Activated T-cell treated with anti-CD3 and anti-CD28 coated beads, Interleukin-2, amount 50 U/mL, for 1 hour (primary cell): ENCODE measurements at places on chromosomes 13 and 19.
A peak's percentile ranks its signal among the peaks of the same experiment; 100 is the strongest.

DNA sequence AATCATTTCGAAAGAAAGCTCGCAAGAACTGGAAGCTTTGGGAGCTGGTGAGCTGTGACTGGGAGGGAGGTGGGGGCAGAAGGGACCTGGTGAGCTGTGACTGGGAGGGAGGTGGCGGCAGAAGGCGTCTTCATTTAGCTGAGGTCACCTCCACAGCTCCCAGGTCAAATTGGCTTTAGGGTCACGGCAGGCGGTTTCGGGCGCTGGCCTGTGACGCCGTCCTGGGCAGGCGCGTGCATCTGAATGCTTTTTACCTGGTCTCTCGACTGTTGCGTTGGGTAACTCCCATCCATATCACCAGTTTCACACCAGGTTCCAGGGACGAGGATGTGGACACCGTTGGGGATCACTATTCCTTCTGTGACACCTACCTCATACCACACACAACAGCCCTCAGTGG lies 29.2 kb downstream of the C2CD4C start:
- DNase-seq = no peak

- DNase-seq = no peak
These were observed 3.9 kb upstream of the LSM4 start for GRCh38 chr19:18326772-18327171.

DNA sequence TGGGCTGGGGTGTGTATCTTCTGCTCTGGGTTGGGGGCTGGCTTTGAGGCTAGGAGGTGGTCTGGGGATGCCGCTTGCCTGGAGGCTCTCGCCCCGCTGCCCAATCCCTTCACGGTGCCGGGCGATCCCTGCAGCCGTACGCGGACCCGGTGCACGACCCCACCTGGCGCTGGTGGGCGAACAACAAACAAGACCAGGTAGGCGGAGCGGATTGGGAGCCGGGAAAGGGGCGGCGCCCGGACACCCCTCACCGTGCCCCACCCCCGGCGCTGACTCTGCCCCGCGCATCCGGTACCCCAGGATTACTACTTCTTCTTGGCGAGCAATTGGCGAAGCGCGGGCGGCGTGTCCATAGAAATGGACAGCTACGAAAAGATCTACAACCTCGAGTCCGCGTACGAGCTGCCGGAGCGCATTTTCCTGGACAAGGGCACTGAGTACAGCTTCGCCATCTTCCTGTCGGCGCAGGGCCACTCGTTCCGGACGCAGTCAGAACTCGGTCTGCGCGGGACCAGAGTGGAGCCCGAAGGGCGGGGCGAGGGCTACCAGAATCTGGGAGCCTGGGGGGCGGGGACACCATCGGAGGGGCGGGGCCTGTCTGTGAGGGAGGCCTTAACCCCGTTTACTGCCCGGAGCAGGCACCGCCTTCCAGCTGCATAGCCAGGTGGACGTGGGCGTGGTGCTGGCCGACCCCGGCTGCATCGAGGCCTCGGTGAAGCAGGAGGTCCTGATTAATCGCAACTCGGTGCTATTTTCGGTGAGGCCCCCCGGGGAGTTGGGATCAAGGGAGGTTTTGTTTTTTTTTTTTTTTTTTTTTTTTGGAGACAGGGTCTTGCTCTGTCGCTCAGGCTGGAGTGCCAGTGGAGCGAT lies 12.1 kb upstream of the PSMD8 start:
- peak; percentile 69 for DNase-seq

DNA sequence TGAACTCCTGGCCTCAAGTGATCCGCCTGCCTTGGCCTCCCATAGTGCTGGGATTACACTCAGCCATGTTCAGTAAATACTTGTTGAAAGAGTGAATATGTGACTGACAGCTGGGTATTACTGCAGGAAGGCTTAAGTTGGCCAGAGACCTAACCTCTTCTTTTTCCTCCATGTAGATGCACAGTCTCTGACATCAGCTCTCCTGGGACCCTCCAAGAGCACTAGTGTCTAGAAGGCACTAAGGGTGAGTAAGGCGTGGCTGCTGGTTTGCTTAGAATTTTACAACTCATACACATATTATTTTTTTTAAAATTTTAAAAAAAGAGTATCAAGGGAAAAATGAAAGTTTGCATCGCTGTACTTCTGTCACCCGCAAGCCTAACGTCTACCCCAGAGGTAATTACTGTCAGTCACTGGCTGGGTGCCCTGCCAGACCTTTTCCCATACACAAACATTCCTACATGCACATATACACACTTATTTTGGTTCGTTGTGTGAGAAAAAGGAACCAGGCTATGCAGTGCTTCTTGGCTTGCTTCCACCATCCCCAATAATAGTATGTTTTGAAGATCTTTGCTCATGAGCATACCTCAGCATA lies 122.0 kb downstream of the SIPA1L3 start:
- DNase-seq = no peak

DNA sequence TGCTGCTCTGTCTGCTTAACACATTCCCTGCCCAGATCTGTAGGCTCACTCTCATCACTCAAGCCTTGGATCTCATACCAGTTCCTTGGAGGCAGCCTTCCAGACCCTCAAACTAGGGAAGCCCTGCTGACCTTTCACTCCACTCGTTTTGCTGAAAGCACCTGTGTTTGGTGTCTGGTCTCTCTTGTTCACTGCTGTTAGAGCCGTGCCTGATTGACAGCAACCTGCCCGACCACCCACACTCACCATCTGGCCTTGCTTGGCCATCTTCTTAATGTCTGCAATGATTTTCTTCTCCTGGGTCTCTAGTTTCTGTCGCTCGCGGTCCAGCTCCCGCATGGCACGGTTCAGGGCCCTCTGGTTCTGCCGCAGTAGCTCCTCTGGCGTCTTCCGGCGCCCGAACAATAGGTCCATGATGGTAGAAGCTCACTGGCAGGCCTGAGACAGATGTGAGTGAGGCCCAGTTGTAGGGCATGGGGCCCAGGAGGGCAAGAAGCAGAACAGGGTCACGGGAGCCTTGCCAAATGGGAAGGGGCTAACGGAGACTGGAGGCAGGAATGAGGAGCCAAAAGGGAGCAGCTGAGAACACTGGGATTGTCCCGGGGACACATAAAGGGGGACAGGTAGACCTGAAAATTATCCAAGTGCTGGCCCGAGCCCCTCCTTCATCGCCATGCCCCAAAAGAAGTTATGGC lies 959 bp downstream of the CHMP2A start:
- DNase-seq = no peak

DNA sequence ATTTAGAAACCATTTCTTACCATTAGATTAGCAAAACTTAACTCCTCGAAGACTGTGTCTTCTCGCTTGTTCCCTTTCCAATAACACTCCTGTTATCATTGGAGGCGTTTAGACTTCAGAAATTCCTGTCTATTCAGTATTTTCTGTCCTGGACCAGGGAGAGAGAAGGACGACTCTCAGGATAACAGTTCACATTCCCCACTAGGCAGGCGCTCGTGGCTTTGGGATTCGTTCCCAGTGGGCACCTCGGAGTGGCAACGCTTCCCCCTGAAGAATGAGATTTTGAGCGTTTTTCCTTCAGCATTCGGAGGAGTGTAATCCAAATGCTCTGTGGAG lies 429 bp upstream of the ZNF225 start:
- no peak for DNase-seq

- DNase-seq = no peak
These were observed 59.6 kb upstream of the GJB6 start for GRCh38 chr13:20291675-20292074.

- peak; percentile 23 for DNase-seq
These were observed 21.2 kb downstream of the PRAM1 start for GRCh38 chr19:8481201-8481600.

DNA sequence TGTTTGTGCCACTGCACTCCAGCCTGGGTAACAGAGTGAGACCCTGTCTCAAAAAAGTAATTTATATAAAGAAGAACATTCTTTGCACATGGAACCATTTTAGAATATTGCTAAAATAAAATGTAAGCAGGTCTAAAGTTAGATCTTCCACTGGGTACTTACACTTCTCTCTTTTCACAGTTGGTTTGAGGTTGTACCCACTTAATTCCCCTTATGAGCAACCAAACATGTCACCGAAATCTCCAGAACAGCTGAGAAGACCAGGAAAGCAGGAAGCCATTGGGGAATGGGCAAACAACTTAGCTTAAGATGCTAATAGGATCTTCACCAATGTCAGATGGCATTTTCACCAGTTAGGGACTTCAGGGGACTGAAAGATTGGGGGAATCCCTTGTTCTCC lies 18.8 kb downstream of the NLRP4 start:
- DNase-seq = no peak

DNA sequence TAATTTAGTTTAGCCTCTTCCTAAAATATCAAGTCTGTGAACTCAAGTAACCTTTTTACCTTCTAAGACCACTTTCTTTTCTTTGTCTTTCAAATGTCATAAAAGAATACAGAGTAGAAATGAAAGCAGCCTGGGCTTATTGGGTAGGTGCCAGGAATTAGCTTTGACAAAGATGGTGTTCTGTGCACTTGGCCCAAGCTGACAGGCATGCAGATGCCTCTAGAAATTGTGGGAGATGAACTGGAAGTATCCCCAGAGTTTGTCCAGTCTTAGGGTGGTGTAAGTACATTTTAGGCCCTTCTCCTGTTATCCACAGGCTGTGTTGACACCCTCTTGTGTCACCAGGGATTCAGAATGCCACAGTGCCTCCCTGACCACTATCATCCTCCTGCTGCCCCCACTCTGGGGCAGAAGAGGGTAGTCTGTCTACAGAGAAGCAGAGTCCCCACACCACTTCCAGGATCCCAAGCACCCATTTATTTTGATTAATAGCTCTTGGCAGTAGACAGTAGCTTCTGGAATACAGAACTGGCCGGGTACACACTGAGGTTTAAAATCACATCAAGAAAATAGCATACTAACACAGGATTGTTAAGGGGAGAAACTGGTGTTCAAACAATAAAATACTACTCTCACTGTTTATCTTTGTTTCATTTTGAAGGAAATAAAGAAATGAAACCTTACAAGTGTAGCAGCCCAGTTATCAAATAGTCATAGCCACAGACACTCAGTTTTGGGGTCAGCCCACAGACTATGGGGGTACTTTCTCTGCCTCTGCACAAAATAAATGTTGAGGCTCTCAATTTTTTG lies 343.2 kb downstream of the KCNRG start:
- DNase-seq = no peak
